ENCODE measurements at places on chromosomes 1 and 21.

- no peak for DNase-seq
Observed at GRCh38 chr1:84644472-84644871, 45.8 kb downstream of the SSX2IP start.

GRCh38 chr21:35850542-35851103 lies 209.7 kb downstream of the SETD4 start:
- no peak for DNase-seq

DNA sequence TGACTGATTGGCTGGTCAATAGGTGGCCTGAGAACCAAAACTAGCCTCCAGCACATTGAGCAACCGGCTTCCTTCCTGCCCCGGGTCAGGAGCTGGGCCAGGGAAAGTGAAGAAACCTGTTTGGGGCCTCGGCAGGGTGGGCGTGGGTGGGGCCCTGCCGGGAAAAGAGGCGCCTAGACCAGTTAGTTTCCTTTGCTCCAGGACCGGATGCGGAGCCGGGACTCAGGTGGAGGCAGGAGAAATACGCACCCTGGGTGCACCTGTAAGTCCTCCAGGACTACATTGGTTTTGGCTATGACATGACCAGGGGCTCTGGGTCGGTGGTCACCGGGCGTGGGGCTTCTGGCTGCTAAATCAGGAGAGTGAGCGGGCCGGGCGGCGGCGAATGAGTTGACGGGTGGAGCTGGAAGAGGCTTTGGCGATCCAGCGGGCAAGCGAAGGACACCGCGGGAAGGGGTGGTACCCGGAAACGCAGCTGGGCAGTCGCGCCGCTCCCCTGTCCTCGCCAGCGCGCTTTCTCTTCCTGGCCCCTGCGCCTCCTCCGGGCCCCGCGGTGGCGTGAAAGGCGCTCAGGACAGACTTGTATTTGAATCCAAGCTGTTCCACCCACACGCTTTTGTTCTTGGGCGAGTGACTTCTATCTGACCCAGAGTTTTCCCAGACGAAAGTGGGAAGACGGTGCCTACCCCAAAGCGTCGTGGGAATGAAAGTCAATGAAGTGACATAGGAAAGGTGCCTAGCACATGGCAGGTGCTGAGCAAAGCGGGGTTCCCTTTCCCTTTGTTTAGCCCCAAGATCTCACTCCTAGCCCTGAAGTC lies 30.6 kb upstream of the JUN start:
- no peak for DNase-seq

- DNase-seq = no peak
Observed at GRCh38 chr21:45695086-45695485, 51.6 kb downstream of the PCBP3 start.

DNA sequence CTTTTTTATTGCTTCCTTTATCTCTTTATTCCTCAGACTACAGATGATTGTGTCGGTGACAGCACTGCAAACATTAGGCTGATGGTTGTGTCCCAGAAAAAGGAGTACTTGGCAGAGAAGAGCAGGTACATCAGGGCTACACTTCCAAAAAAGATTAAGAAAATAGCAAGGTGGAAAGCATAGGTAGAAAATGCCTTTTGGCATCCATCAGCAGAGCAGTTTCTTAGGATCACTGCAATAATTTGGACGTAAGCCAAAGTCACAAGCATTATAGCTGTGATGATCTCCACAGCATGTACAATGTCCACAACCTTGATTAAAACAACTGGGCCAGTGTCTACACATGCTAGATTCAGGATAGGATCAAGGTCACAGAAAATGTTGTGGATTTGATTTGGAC lies 5.9 kb downstream of the OR6K2 start:
- DNase-seq = no peak

GRCh38 chr1:18866314-18866713 lies 6.9 kb upstream of the TAS1R2 start:
- no peak for DNase-seq

GRCh38 chr1:110135246-110135645 lies 15.0 kb upstream of the SLC6A17 start:
- no peak for DNase-seq

- DNase-seq = no peak
Observed at GRCh38 chr21:27802816-27803475, 836.1 kb upstream of the ADAMTS5 start.

DNA sequence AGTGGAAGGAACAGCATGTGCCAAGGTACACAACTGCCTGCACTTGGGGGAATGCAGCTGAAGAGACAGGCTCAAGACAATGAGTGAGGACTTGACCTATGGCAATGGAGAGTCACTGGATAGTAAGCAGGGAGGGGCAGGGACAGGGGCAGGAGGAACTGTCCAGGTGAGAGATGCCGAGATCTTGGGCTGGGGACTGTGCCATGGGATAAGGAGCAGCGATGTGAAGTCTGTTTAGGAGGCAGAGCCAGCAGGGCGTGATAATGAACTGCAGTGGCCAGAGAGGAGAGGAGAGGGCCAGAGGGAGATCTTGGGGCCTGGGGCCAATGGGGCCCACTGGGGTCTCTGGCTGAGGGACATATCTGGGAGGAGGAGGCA lies 17.8 kb upstream of the EPB41 start:
- no peak for DNase-seq

- DNase-seq = no peak
Observed at GRCh38 chr1:40339420-40340323, 22.6 kb upstream of the COL9A2 start.

GRCh38 chr1:24391882-24392603 lies 21.5 kb downstream of the STPG1 start:
- DNase-seq = peak; percentile 65

DNA sequence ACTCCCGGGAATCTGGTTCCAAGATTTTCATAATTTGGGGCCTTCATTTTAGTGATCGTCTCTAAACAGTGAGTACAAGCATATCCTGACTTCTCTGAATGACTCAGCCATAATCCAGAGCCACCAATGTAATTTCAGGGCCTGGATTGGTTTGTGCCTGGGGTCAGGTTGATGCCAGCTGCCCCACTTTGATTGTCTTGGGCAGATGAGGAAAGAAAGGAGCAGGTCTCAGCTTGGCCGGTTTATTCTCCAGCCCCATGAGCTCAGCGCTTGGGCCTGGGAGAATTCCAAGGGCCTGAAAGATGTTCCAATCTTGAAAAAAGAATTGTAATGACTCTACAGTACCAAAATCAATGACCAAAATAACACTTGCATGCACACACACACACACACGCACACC lies 71.2 kb upstream of the ECE1 start:
- DNase-seq = no peak

GRCh38 chr1:87108228-87108627 lies 193.8 kb downstream of the HS2ST1 start:
- no peak for DNase-seq

DNA sequence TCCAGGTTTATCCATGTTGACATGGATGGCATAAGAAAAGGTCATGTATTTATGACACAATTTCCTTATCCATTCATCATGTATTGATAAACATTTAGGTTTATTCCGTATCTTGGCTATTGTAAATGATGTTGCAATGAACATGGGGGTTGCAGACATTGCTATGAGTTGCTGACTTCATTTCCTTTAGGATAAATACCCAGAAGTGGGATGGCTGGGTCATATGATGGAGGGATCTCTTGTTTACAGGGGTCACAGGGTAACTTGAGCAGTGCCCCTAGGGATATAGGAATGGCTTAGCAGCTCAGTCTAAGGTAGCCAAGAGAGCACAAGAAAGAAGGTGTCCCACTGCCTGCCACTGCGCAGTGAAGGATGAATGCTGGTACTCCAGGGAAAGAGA lies 229.6 kb upstream of the COA6 start:
- DNase-seq = no peak

- DNase-seq = no peak
Observed at GRCh38 chr21:44260066-44260465, 1.6 kb downstream of the DNMT3L start.

DNA sequence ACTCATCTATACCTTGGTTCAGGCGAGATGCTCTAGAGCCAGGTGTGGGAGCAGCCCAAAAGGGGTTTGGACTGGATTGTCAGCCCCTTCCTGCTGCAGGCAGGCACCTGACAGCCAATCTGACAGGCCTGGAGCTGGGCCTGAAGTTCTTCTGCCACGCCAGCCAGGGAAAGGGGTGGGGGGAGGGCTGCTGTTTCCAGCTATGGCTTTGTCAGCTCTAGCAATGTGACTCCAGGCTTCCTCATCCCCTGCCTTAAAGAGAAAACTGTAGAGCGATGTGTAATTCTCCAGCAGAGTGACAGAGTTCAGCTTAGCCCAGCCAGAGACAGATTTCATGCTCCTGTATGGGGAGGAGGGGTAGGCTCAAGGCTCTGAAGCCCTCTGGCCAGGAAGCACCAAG lies 30.3 kb downstream of the WNT4 start:
- DNase-seq = no peak

DNA sequence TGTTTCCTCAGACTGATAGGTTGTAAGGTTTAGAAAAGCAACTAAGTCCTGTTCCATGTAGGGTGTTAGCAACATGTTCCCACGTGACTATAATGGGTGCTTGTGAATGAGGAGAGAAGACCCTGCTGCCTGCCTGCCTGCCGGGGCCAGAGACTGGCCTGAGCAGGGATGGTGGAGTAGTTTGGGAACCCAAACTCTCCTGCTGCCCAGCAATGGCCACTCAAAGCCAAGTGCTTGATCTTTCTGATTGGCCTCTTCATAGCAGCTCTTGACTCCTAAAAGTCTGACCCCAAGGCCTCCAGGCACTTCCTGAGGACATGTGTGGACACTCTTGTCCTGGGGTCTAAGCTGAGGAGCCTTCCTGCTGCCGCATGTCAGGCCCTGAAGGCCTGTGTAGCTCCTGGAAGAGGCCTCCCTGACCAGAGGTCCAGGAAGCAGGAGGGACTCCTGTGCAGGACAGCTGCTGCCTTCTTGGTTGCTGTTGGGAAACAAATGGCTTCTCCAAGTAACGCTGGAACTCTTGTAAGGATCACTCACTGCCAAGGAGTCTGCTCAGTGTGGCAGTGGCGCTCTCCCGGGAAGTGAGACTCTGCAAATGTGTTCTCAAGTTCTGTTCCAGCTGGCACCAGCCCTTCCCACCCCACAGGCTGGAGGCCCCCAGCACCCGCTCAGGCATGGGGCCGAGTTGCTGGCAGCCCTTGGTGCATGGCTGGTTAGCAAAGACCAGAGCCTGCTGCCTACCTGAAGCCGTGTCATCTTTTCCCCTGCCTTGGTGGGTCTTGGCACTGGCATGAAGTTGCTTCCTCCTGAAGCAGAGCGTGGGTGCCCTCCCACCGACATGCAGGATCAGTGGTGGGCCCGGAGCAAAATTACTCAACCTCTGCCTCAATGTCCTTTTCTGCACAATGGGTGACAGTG lies 35.5 kb downstream of the MAN1C1 start:
- DNase-seq = no peak

GRCh38 chr1:216670118-216670883 lies 52.9 kb downstream of the ESRRG start:
- no peak for DNase-seq

GRCh38 chr1:179781962-179782361 lies 38.9 kb downstream of the FAM163A start:
- no peak for DNase-seq

DNA sequence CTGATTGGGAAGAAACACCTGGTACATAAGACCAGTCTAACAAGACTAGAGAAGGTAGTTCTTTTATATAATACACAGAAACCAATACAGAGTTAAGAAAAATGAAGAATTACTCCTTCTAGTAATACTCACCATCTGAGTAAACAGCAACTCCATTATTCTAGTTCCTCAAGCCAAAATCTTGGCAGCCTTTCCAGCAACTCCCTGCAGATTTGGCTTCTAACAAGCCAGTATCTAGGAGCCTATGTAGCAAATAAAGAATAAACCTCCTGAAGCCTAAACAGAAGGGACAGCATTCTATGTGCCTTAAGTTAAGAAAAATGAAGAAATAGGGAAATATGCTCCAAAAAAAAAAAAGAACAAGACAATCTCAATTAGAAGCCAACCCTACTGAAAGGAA lies 24.5 kb downstream of the ERO1B start:
- DNase-seq = no peak

DNA sequence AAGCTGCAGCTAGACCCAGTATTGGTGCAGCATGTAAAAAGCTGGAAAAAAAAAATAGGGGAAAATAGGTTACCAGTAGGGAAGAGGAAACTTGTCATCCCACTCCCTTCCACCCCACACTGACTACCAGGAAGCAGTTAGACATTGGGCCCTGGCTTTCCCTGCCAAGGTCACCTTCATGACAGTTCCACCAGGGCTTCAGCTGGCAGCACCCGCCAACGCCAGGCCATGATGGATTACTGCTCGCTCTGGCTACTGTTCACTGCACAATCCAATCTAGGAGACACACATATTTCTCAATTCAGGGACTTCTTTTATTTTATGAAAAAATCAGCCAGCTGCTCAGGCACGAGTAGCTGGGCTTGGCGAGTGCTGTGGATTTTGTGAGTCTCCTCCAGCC lies 127.7 kb downstream of the DMRTA2 start:
- DNase-seq = no peak

GRCh38 chr1:203450479-203451149 lies 25.0 kb upstream of the PRELP start:
- no peak for DNase-seq

- DNase-seq = no peak
Observed at GRCh38 chr1:95640746-95641145, 406.7 kb downstream of the RWDD3 start.

GRCh38 chr1:38565020-38565491 lies 294.5 kb downstream of the RRAGC start:
- no peak for DNase-seq

DNA sequence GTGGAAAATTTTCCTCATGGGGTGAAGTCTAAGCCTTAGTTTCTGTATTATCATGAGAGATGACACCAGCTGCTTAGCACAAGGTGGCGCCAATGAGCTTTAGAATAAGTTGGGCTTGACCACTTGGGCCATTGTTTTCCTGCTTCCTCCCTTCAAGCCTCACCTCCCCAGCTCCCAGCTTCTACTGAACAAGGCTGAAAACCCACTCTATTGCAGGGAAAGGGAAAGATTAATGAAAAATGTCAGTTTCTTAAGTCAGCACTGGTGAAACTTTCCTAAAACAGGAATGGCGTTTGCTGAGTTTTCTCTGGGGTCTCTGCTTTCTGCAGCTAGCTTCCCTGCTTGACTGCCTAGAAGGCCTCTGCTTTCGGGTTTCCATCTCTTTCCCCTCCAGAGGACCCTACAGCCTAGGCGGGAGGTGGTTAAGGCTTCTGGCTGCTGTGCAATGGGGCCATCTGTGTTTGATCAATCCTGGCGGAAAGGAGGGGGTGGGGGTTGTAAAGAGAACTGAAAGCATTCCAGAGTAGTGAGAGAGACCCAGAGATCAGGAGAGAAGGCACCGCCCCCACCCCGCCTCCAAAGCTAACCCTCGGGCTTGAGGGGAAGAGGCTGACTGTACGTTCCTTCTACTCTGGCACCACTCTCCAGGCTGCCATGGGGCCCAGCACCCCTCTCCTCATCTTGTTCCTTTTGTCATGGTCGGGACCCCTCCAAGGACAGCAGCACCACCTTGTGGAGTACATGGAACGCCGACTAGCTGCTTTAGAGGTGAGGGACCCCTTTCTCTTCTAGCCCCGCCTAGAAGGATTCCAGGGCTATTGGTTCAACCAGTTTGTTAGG lies at the start of gene OLFML3:
TSS of gene OLFML3 (plus strand) at position 612 of the 840 bp plus-strand sequence. CDS start at position 655, 43 bp downstream.
- DNase-seq = peak; percentile 14

DNA sequence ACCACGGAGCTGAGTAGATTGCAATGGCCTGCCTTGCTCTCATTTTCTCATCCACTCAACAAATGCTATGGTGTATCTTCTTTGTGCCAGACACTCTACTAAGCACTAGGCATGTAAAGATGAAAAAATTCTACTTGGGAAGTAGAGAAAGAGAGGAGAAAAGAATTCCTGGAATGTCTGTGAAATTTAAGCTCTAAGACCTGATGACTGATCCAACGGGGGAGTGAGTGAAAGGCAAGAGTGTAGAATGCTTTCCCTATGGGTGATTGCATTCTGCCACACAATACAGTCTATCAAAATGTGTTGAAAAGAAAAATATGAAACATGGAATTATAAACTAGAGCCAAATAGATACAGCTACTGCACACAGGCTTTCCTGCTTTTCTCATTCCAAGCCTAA lies 82.3 kb downstream of the CYYR1 start:
- no peak for DNase-seq
